Activated CD4-positive, alpha-beta T cell treated with anti-CD3 and anti-CD28 coated beads, Interleukin-10, Interleukin-2, amounts not matched to agents 100 ng/mL and 50 ng/mL, durations not matched to agents 16 hours and 8 hours (primary cell): ENCODE measurements at places on chromosomes 5 and 9.

DNA sequence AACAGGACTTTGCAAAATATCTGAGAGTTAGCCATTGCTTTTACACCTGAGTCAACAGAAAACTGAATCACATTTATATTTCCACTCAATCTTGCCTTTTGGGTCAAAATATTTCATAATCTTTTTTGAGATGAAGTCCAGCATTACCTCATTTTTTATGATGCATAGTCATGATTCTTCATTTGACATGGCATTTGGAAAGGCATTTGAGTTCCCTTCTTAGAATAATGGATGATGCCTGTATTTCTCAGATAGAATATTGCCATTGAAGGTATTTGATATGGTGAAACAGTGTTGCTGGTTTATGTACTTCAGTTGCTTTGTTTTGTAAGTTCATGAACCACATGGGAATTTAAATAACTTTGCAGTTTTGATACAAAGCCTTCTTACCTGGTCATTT, 180.4 kb downstream of the PRR16 start:
- DNase-seq = no peak

DNA sequence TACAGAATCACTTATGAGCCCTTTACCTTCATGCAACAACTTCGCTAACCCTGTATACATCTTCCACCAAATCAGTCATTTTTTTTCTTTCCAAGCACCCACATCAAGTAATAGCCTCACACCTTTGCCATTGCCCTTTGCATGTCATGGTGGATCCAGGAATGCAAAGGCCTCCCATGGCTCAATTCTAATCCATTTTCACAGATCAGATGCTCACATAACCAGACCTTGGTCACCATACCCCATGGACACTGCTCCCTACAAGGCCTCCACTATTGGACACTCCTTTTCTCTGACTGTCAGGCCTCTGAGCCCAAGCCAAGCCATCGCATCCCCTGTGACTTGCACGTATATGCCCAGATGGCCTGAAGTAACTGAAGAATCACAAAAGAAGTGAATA, 179.5 kb downstream of the RASEF start:
- no peak for DNase-seq

DNA sequence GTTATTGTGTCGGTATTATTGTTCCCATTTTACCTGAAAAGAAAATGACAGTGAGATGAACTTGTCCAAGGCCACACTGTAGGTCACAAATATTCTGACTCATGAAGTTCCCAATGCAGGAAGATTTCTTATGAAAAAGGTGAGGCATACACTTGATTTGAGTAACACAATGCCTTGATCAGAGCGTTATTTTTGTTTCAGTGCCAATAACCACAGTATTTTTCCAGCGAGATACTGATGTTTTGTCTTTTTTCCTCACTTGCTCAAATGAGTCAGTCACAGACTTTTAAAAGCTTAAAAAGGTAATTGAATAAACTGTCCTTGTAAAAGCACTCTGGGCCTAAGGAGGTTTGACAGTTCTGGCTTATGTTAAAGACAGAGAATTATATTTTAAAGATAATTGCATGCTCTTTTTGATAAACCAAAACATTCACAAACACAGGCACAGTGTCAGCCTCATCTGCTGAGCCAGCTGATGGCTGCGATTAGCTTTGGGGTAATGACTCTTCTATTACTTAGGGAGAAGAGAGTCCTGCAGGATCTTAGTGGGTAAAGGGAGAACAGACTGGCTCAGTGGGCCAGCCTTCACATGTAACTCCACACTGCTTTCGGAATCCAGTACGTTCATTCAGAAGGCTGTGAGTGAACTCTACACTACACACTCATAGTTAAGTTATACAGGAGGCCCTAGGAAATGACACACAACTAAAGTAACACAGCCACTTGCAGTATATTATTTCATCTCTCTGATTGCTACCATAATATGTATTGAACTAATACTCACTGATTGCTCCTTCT, 165.5 kb upstream of the CD180 start:
- DNase-seq = no peak

GRCh38 chr5:32233696-32234447, 59.8 kb upstream of the GOLPH3 start:
- no peak for DNase-seq

GRCh38 chr5:139461698-139462097, 845 bp downstream of the ECSCR start:
- no peak for DNase-seq

GRCh38 chr5:106906199-106906598, 764.5 kb downstream of the EFNA5 start:
- DNase-seq = no peak

DNA sequence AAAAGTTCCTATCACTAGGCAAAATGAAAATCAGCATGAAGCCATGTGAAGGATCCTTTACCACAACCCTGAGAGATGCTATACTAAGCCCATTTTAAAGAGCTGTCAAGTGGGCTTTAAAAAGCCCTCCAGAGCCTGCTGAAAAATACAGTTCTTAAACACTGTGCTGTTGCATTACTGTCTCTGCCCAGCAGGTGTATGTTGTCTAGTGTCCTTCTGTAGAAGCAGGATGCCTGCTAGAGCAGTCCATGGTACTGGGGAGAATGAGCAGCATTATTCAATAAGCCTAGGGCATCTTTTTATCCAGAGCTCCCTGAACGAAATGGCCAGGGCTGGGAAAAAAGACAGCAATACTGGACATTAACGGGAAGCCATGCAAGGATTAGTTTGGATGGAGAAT, 126.2 kb upstream of the PLCXD3 start:
- peak; percentile 5 for DNase-seq
